Daoy (cell line): ENCODE measurements at places on chromosomes 3 and 15. TPM values are rescaled to one million over a fixed set of nuclear protein-coding genes. Genes with fewer than 3 reads are reported as not detected.

DNA sequence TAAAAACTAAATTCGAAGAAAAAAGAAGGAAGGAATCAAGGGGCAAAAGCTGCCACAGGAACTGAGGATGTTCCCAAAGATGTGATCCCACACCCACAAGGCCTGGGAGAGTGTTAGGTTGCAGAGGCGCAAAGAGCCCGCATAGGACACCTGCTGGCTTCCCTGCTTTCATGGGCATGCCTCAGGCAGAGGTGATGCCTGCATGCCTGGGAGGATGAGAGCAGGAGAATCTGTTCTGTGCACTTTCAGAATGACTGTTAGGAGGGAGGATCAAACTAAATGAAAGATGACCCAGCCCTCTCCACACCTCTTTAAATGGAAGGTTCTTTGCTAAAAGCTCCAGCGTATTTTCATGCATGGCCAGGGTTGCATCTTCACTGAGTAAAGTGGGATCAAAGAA lies 162.4 kb downstream of the PLCL2 start:
- DNase-seq = no peak

GRCh38 chr15:47720555-47720954 lies 3.2 kb downstream of the SEMA6D start:
- DNase-seq = no peak

Gene PLS1
- total RNA-seq = 30.5 and 31.6 TPM in 2 replicates

- no peak for DNase-seq
Measured at GRCh38 chr3:66381626-66382025, 119.2 kb downstream of the LRIG1 start.

DNA sequence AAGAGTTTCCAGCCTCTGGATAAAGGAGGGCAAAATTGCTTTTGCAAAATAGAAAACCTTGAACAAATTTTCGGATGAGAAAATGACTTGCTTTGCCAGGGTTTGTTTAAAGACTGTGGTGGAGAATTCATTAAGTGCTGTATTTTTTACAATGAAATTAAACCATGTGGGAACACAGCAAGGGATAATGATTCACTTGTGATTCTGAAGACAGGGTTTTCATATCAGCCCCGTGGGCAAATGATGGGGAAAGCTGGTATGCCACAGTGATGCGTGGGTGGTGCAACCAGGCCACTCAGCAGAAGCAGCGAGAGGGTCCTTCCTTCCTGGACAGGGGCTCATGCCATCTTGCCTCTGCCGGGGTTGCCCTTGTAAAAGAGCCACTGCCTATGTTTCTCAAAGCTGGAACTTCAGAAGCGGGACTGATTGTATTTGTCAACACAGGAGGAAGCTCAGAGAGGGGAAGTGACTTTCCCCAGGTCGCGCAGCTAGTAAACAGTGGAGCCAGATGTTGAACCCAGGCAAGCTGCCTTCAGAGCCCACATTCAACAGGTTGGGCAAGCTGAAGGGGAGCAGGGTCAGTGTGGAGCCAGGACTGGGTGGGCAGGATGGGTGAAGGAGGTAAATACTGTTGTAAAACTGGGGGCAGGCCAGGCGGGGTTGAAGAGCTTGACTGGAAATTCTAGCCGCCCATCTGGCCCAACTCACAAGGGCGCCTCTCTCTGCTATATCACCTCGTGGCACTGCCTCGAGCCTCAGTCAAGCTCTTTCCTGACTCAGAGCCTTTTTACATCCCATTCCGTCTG lies 79.1 kb downstream of the TOP2B start:
- DNase-seq = peak; percentile 25

- peak; percentile 3 for DNase-seq
Measured at GRCh38 chr3:17258823-17259436, 374.2 kb downstream of the PLCL2 start.

DNA sequence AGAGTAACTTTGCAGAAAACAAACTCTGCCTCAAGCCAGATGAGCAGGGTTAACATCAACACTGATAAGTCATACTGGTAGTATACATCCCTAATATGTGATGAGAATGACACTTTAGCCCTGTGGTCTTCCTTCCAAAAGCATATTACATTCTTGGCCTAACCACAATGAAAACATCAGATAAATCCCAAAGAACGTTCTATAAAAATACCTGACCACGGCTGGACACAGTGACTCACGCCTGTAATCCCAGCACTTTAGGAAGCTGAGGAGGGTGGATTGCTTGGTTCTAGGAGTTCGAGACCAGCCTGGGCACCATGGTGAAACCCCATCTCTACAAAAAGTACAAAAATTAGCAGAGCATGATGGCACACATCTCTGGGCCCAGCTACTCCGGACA lies 4.7 kb downstream of the TMCC1 start:
- peak; percentile 88 for DNase-seq

Gene TEX9
- 7.3 and 13.5 TPM in 2 replicates for total RNA-seq
